SK-MEL-5 (cell line): ENCODE measurements at places on chromosomes 7 and 10.

GRCh38 chr10:120827251-120827875 is 23.8 kb upstream of the WDR11 start:
- no peak for DNase-seq

DNA sequence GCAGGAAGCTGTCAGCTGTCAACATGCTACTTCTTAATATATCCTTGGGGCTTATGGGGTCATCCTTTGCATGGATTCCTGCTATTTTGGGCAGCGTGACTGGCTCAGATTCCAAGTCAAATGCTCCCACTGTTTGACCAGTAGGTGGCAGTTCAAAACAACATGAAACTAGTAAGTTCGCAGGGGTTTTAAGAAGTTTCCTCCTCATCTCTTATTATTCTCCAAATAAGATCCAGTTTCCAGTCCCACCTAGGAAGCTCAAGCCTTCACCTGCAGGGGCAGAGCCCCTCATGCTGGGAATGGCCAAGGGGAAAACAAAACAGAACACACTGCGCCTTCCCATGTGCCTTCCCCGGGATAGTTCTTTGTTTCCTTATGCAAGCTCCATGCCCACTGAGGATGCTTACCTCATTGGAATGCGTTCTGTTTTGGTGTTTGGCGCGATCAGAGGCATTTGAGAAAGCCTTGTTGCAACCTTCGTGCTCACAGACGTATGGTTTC is 259.8 kb downstream of the GLI3 start:
- DNase-seq: peak; percentile 81

DNA sequence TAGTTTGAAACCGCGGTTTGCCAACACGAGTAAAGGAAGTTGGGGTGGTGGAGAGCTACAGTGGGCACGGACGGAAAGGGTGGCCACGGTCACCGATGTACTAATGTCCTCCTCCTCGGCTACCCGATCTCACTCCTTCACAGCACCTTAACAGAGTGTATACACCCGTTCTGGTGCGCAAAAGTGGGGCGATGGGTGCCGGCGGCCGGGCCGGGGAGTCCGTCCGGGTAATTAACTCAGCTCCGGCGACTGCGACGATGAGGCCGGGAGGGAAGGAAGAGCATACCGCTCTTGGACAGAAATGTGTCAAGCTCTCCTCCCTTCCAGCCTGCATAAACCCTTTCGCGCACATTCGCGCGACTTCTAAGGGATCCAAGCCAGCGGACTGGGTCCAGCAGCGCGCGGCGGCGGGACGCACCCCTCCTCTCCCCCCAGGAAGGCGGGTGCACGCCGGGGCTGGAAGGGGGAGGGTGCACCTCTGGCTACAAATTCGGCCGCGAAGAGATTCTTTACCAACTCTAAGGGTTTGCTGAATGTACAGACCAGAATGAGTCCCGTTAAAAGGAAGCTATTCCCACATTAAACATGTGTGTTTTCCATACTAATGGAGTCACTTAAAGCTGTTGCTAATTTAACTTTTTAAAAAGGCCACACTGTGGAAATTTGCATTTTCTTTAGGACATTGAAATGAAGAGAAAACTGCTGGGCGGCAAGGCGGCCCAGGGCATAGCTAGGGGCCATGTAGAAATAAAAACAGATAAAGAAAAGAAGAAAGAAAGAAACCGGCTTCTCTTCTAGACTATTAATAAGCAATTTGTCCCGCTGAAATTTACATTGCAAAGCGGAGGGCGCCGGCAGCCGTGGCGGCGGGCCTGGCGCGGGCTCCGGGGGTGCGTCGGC is 6.6 kb upstream of the EBF3 start:
- no peak for DNase-seq

GRCh38 chr10:44947371-44948152 is 12.0 kb upstream of the RASSF4 start:
- DNase-seq: peak; percentile 33

DNA sequence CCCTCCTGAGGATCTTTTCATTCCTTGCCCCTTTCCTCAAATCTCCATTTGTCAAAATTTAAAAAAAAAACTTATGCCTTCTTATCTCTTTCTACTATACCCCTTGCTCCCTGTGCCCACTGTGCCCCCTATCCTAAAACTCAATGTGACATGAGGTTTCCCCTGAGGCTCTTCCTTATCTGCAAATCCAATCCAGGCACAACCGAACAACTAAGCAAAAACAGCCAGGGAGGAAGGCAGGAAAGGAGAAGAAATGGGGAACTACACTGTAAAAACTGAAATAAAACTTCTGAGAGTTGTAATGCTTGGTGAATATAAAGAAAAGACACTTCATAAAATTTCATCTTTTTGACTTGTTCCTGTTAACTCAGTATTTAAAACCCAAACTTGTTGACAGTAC is 54.2 kb downstream of the CRPPA start:
- no peak for DNase-seq

GRCh38 chr10:111112333-111112732 is 35.5 kb downstream of the ADRA2A start:
- no peak for DNase-seq
